A549 (cell line): ENCODE measurements at places on chromosomes 2 and 18. TPM values are rescaled to one million over a fixed set of nuclear protein-coding genes. Genes with fewer than 3 reads are reported as not detected.

GCKR gene
- polyA plus RNA-seq = 0.10 to 0.30 TPM (median 0.25 TPM) in 3 replicates

PJVK gene
- 3.6 to 5.1 TPM (median 3.6 TPM) in 3 replicates for polyA plus RNA-seq

CDH2 gene
- 49.8 to 56.6 TPM (median 54.0 TPM) in 3 replicates for polyA plus RNA-seq

DNA sequence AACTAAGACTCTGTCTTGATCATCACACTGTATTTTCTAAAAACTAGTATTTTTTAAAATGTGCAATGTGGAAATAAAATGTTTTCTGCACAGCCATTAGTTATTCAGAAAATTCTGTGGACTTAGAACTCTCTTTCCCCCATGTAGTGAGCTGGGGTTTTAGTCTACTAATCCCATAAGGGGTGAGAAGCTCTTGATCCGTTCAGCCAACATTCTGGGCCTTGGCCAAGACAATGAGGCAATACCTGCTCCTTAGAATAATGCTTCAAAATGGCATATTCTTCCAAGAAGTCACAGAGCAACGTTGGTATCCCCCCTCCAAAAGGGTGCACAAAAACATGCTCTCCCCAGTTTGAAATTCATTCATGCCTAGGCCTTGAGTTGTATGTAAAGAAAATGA is 4.0 kb downstream of the REEP1 start:
- DNase-seq = no peak

DNA sequence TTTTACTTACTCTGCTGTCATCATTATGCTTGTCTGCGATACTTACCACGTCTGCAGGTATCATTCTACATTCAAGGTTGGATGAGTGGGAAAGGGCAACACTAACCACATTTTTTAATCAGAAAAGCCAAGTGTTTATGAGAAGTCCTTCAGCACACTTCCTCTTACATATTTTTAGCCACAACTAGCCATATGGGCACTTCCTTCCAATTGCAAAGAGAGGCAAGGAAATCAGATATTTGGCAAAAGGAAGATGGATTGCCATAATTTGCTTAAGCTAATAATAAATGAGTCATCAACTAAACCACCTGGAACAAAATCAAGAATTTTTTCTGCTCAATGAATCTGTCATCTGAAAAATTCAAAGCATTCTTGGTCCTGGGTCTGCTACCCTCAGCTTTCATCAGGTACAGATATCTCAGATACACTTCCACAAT is 16.7 kb upstream of the MRO start:
- no peak for DNase-seq

GRCh38 chr2:102588213-102588939 is 31.0 kb upstream of the SLC9A2 start:
- no peak for DNase-seq

- no peak for DNase-seq
Measured at GRCh38 chr2:99256677-99257076, 1.2 kb upstream of the LYG2 start.

GRCh38 chr2:42976351-42976750 is 184.0 kb upstream of the HAAO start:
- no peak for DNase-seq
